ENCODE measurements at places on chromosomes 16 and 17. TPM values are rescaled to one million over a fixed set of nuclear protein-coding genes. Genes with fewer than 3 reads are reported as not detected.

DNA sequence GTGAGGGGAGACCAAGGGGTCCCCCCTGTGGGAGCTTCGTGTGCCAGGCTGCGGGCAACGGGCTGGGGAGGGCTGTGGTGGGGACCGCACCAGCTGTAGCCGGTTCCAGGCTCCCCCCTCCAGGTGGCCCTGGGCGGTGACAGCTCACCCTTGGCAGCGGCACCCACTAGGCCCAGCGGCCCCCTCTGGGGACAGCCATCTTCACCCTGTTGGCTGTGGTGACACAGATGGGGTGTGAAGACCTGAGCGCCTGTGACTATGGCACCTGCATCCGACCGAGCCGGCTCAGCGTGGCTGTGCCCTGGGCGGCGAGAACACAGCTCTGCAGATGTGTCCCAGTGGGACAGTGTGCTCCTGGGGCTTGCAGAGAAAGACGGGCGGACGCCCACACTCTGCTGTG lies 1.1 kb upstream of the C1QTNF8 start:
- DNase-seq: no peak

The GDPD1 gene
- total RNA-seq: 3.4 TPM

The DOC2A gene
- total RNA-seq: 0.32 TPM

DNA sequence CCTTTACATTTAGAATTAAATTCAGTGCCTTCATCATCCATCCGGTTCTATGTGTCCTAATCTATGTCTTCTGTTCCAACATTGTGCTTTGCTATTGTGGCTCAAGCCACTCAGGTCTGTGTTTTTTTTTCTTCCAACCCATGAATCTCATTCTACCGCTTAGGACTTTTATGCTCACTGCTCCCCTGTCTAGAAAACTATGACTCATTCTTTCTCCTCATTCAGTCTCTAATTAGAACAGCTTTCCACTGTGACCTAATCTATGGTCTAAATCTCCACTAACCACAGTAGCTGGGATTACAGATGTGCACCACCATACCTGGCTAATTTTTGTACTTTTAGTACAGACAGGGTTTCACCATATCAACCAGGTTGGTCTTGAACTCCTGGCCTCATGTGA lies 418.7 kb downstream of the KCNJ2 start:
- no peak for DNase-seq

The HSD17B2 gene
- 31.6 TPM for total RNA-seq

DNA sequence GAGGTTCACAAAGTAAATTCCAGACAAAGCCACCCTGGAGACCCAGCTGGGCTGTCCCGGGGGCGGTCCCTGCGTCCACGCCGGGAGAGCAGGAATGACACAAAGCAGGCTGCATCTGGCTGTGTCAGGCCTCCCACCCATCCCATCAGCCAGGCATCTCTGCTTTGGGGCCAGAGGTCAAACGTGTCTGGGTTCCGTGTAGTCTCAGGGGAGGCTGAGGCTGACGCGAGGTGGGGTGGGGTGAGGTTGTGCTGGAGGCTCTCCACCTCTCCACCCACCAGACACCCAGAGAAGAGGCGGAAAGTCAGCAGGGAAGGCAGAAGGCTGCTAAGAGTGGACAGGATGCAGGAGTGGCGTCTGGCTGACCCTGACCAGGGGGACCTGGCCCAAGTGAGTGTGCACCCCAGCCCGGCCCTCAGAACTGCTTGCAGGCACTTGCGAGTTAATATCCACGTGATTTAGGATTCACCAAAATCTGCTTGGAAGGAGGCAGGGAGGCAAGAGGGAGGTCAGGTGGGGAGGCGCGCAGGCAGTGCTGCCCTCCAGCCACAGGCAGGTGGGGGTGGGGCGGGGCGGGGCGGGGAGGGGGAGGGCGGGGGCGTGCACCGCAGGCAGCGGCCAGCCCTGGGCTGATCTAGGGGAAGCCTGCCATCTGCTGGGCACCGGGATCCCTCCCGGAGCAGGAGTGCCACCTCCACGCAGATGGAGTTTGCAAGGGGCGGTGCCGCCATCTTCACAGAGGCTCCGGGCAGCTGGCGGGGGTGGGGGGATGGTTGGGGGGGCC lies 44.3 kb downstream of the TBC1D16 start:
- no peak for DNase-seq

The SOST gene
- 0.21 TPM for total RNA-seq

DNA sequence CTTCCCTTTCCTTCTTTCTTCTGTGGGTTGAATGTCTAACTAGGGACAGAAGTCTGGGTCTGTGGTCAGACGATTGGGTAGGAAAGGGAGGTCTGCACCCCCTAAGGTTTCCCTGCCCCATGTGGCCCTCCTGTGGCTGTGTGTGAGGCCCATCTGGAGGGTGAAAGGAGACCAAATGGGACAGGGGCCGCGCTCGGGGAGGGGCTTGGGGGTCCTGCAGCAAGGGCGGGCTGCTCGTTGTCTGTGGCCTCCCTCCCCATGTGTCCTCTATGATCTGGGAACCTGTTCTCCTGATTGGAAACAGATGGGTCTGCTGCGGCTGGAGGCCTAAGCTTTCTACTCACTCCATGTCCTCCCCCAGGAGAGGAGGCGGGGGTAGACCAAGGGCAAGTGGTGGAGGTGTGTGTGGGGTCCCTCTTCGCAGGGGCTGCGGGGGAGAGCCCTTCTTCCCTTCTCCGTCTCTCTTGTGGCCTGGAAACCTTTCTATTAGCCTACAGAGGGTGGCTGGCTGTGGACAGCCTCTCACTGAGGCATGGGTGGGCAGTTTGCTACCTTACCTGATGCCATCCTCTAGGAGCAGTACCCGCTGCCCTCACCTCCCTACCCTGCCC lies 18.6 kb downstream of the IGFBP4 start:
- no peak for DNase-seq

- DNase-seq: no peak
Observed at GRCh38 chr16:50819706-50820105, 77.8 kb downstream of the CYLD start.

- DNase-seq: peak; percentile 66
Observed at GRCh38 chr17:44556166-44556831, 985 bp upstream of the FZD2 start.

The NATD1 gene
- 2.1 TPM for total RNA-seq

The SYT17 gene
- total RNA-seq: 6.5 TPM

GRCh38 chr17:27488231-27488630 lies 32.0 kb downstream of the KSR1 start:
- DNase-seq: no peak

The LITAFD gene
- not detected for total RNA-seq

DNA sequence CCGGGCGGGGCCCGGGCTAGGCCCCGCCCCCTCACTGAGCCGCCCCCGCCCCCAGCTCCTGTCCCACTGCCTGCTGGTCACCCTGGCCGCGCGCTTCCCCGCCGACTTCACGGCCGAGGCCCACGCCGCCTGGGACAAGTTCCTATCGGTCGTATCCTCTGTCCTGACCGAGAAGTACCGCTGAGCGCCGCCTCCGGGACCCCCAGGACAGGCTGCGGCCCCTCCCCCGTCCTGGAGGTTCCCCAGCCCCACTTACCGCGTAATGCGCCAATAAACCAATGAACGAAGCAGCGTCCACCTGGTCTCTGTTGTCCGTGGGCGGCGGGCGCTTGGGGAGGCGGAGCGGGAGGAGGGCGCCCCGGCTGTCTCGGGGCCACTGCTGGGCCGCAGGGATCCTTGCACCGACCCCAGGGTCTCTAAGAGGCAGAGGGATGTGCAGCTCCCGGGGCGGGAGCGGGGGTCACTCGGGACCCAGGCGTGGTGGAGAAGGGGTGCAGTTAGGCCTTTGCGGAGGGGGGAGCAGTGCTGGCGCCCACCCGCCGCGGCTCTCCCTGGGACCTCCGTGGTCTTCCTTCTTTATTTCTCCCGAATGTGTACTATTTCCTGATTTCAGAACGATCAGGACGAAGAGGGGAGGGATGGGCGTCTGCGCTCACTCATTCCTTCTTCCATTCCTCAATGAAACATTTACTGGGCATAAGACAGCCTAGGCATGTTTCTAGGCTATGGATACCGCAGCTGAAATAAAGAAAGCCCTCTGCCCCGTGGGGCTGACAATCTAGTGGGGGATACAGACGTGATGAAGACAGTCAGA lies 2.0 kb downstream of the HBZ start:
- DNase-seq: no peak

The HOXB5 gene
- total RNA-seq: 0.16 TPM

GRCh38 chr16:88767546-88768070 lies 17.4 kb downstream of the PIEZO1 start:
- no peak for DNase-seq

The IL34 gene
- total RNA-seq: 10.6 TPM

The RNF43 gene
- total RNA-seq: 2.2 TPM

The LRRC75A gene
- 5.7 TPM for total RNA-seq

DNA sequence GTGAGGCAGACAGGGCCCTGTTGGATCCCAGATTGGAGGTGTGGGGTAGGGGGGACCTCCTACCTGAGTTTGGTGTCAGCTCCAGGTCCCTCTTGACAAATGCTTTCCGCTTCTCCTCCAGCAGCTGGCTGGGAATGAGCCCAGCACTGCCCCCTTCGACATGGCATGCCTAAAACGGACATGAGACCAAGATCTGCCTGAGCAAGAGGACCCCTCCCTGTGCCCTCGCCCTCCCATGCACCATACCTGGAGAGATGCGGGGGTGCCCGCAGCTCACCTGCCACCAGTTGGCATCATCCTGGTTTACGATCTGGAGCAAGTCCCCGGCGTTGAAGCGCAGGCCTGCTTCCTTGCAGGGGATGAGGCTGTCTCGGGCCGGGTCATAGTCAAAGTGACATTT lies 26.2 kb downstream of the MPP2 start:
- DNase-seq: no peak

DNA sequence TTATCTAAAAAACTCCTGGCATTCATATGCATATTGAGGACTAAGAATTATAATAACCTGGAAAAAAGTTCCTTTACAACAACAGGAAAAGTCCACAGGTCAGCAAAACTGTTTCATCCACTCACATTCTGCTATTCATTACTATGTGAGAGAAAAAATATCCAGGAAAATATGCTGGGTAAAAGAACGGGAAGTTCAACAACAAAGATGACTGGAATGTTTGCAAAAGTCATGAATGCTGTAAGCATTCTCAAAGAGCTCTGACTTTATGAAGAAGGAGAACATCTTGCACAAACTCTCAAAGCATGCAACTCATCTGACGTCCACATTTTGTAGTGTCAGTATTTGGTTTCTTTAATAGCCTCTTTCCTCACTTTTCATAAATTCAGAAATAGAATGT lies 56.9 kb upstream of the ALDH3A1 start:
- no peak for DNase-seq

- DNase-seq: no peak
Observed at GRCh38 chr16:73048292-73049080, 558 bp upstream of the ZFHX3 start.

GRCh38 chr16:71500964-71501363 lies 11.8 kb upstream of the ZNF19 start:
- no peak for DNase-seq

DNA sequence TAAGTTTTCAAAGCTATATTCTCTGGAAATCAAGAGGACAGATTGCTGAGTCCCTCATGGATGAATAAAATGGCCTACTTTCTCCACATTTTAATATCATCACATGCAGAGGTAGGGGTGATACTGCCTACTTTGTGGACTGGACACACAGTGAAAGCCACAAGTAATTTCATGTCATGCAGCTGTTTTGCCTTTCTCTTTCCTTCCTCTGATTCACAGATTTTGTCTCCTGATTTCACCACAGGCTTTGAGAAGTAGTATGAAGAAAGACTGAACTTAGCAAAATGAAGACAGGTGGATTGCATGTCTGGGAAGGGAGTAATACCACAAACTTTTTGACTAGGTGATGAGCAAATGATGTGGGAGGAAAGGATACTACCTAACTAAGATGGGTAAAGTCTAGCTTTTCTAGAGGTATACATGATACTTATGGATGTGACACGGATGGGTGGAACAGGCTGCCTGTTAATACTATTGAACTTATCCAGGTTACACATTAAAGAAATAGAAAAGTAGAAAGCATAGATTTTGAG lies 478.4 kb upstream of the GOT2 start:
- no peak for DNase-seq

The KRTAP4-9 gene
- not detected for total RNA-seq

The TBC1D3K gene
- not detected for total RNA-seq

The KDM6B gene
- total RNA-seq: 7.9 TPM

The NME2 gene
- 191 TPM for total RNA-seq

The SLC16A5 gene
- total RNA-seq: 17.6 TPM

- no peak for DNase-seq
Observed at GRCh38 chr16:66287926-66288325, 78.6 kb upstream of the CDH5 start.

- no peak for DNase-seq
Observed at GRCh38 chr16:51153577-51154031, 2.5 kb upstream of the SALL1 start.

GRCh38 chr17:34146440-34147043 lies 108.5 kb upstream of the CCL2 start:
- no peak for DNase-seq

The TAX1BP3 gene
- total RNA-seq: 64.2 TPM

The PRMT7 gene
- 53.2 TPM for total RNA-seq

- no peak for DNase-seq
Observed at GRCh38 chr16:1932050-1933028, 10.7 kb downstream of the MSRB1 start.

The TRPV3 gene
- 5.1 TPM for total RNA-seq

The MPV17L gene
- 5.8 TPM for total RNA-seq

DNA sequence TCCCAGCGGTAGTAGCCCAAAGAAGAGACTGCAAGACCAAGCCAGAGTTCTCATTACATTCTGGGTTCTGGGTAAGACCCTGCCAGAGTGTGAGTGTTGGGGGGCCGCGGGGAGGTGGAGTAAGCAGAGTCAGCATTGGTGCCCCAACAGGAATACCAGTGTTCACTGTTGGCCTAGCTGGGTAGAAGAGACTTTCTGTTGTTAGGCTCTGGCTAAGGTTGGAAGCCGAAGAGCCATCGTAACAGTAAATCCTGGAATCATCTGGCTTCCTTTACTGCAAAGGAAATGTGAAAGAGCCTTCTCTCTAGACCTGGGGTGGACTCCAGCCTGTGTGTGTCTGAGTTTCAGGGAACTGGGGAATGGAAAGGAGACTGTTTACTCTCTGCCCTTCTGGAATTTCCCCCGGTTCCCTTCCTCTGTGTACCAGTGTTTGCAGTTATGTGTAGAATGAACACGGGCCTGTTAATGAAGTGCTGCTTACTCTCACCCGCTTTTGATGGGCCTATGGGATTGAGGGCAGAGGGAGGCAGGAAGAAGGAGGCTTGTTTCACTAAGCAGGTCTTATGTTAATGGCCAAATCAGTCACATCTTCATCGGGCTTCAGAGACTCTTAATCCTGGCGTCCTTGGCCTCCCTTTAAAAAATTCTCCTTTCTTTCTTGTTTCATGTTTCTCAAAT lies 68.5 kb downstream of the WWP2 start:
- no peak for DNase-seq

GRCh38 chr17:17598003-17598402 lies 6.5 kb upstream of the PEMT start:
- no peak for DNase-seq

DNA sequence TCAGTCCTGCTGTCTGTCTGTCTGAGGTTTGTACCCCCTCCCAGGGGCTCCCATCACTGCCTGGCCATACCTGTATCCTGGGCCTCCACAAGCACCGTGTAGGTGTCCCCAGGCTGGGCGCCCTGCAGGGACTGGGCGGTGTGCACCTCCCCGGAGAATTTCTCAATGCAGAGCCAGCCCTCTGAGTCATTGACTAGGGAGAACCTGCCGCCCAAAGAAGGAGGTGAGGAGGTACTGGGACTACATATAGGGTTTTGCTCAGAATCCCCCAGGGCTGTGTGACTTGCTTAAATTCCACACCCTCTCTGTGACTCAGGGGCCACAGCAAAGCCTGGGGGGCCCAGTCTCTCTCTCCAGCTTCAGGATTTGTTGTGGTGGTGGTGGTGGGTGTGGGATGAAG lies 7.6 kb downstream of the CDH16 start:
- DNase-seq: no peak
